ENCODE measurements at places on chromosomes 1 and 21. TPM values are rescaled to one million over a fixed set of nuclear protein-coding genes. Genes with fewer than 3 reads are reported as not detected.
A peak's percentile ranks its signal among the peaks of the same experiment; 100 is the strongest.

The RNU1-1 gene
- under 0.01 TPM for total RNA-seq

The DYRK3 gene
- 15.5 TPM for total RNA-seq

The LCE1C gene
- total RNA-seq: not detected

The ELAVL4 gene
- total RNA-seq: 0.10 TPM

The HP1BP3 gene
- 152 TPM for total RNA-seq

The LCE1B gene
- total RNA-seq: not detected

- DNase-seq: no peak
Observed at GRCh38 chr1:162265983-162266382, 110.7 kb downstream of the SPATA46 start.

GRCh38 chr1:213661302-213661701, 326.5 kb upstream of the PROX1 start:
- no peak for DNase-seq

DNA sequence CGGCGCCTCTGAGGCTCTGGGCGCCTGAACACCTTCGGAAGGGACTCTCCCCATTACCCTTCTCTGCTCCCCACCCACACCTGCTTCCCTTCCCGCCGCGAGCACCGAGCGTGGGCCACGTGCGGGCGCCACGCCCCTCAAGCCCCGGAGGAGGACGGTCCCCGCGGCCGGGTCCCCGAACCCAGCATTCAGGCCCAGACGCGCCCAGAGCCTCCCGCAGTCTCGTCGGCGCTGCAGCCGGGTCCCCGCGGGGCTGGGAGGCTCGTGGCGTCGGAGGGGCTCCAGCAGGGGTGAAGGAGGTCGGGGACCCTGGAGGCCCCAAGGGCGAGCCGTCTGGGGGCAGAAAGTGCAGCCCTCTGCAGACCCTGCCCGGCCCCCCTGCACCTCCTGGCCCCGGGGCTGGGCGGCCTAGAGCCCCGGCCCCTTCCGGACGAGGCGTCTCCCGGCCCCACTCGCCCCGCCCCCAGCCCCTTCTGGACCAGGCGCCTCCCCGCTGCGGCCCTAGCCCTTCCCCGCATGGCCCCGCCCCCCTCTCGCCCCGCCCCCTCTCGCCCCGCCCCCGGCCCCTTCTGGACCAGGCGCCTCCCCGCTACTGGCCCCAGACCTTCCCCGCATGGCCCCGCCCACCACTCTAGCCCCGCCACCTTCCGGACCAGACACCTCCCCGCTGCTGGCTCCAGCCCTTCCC, 378 bp upstream of the SMIM1 start:
- peak; percentile 68 for DNase-seq

DNA sequence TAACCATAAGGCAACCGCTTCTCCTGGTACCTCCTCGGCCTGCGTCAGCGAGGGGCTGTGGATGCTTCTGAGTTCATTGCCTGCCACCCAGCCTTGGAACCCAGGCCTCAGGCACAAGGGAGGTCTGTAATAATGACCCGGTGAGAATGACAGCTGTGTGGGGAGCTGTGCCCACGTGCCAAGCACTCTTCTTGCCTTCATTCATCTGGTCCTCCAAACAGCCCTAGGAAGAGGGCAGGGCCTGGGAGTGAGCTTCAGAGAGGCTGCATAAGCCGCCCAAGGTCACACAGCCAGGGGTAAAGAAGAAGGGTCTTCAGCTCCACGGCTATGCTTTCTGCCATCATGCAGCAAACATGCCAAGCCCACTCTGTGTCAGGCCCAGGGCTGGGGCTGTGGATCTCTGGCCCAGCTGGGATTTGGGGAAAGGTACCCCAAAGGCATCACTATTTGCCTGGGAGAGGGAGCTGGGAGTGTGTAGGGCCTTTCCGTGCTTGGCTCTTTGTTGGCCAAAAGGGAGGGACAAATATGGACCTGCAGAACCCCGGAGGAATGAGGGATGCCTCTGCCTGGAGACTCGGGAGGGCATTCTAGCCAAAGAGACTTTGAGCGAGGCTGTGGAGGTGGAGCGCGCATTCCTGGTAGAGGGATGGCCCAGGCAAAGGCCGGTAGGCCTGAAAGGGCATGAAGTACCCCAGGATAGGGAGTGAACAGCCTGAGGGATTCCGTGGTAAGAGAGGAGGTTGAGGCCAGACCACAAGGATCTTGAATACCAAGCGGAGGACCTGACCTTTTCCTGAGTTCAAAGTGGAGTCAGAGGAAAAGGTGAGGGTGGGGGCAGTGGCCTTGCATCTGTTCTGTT, 10.1 kb upstream of the EDN2 start:
- no peak for DNase-seq

DNA sequence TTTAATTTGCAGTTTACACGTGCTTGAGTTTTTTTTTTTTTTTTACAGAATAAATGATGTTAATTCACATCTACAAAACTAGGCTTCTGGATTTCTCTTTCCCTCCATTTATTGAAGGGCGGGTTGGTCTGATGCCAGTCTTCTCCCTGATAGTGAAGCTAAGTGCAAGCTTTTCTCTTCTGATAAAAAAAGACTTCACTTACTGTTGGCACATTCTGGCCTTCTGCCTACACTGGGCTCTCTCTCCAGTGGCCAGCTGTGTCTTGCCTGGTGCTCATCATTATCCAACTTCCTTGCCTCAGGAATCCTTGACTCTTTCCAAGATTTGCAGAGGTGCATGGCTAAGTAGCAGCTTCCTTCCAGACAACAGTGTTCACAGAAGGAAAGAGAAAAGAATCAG, 7.6 kb upstream of the RAP1A start:
- DNase-seq: no peak

DNA sequence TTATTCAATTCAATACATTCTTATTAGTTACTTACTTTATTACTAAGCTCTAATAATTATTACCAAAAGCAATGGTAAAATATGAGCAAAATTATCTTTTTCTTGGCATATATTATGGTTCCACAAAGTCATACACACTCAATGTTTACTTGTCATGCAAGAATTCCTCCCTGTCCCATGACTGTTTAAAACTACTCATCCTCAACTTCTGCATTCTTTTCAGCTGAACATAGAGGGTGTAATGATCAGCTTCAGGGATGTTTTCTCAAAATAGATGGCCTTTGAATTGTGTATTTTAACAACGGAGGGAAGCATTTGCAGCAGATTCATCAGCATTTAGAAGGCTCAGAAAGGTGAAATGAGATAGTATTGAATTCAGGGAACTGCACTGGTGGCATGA, 499.0 kb downstream of the RWDD3 start:
- no peak for DNase-seq

All from NCI-H460 (cell line).